Fibroblast of lung (primary cell): ENCODE measurements at places on chromosomes 3 and 15.

- DNase-seq: no peak
Observed at GRCh38 chr3:44886561-44886960, 12.2 kb downstream of the TGM4 start.

DNA sequence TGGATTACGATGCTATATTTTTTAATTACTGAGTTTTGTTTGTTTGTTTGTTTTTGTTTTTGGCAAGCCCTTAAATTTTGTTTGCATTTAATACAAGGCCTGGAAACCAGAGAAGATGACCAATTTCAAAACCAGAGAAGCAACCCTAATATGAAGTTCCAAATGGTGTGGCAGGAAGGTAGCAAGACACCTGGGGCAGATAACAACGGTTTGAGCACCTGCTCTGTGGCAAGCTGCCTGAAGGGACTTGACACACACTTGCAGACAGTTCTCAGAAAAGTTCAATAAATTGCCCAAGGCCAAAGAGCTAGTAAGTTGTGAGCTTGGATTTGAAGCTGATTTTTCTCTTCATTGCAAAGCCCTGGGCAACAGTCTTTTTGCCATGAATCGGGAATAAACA is 151.2 kb upstream of the UBE2E1 start:
- no peak for DNase-seq

GRCh38 chr3:179323197-179324110 is 623 bp downstream of the ZNF639 start:
- DNase-seq: peak; percentile 69

- DNase-seq: no peak
Observed at GRCh38 chr3:115626721-115627120, 3.4 kb downstream of the GAP43 start.

DNA sequence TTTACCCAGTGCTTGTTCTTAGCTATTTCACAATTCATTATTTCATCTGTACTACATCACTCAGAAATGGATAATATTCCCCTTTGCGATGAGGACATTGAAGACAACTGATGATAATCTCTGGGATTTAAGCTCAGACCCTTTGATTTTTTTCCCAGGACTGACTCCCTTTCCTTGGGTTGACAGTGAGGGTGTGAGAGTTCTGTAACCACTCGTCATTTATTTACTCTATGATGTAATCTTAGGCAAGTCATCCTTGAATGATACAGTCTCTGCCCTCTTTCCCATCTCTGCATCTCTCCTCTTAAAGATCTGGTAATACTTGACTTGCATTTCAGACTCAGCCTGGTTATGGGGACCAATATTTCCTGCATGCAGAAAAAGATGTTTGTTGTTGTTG is 1041.7 kb downstream of the AGBL1 start:
- peak; percentile 24 for DNase-seq

DNA sequence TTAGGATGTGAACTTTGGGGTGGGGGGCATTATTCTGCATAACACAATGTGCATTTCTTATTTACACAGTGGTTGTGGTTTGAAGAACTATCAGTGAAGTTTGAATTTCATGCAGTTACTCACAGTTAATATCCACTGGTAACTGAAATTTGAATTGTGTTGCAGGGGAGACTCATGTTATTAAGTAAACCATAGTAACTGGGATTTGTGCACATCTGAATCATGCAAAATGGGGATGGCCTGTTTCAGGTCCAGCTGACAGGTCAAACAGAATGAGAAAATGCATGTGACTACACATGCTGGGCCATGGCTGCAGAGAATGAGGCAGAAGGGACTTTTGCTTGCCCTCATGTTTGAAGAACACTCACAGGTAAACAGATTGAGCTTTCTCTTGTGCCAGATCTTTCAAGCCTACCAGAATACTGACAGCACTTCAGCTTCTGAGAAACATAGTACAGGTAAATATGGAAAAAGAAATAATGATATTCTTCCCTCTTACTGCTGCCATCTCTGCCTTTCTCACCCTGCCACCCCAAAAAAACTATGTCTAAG is 115.0 kb downstream of the POLQ start:
- DNase-seq: no peak

- no peak for DNase-seq
Observed at GRCh38 chr15:94186770-94187331, 44.5 kb upstream of the MCTP2 start.

DNA sequence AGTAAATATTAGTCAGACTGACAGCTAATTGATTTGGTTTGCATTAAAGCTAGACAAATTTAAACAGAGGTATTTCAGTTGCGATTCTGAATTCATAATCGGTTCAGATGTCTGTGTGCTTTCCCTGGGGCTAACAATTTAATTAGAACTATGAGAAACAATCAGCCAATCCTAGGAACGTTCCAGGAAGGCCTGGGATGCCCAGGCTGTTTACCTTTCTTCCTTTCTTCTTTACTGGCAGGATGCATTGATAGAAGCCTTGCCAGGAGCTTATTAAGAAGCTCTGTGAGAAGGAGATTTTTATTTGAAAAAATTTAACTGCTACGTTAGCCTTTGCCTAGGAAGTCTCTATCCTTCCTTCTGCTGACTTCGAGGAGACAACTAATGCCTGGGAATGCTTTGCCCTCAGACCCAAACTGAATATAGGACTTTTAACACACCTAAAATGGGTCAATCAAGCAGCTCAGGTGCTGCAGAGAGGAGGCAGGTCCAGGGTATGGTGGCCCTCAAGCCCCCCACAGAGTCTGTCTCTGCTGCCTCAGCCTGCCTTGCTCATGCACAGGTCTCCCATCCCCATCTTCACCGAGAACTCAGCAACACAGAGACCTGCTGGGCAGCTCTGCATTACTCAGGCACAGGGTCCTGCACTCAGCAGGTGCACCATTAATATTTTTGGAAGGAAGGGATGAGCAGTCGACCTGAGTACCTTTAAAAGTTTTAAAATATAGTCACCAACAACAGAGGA is 48.5 kb downstream of the PCSK6 start:
- no peak for DNase-seq

DNA sequence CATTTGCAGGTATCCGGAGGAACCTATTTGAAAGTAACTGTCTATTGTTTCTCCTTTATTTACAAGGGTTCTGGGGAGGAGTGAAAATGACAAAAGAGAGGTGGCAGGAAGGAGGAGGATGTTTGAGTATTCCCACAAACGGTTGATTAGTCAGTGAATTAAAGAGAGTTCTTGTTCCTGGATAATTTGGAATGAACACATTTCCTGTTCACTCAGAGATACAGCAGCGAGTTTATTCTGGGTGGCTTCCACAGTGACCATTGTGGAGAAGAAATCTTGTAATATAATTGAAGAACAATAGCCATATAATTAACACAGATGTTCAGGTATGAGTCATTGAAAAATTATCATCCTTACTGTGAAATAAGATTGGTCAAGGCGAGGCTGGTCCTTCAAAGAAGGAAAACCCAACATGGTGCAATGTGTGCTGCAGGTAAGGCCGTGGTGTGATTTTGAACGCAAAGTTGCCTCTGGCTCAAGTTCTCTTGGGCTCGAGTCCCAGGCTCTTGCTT is 77.3 kb downstream of the NFKBIZ start:
- no peak for DNase-seq

DNA sequence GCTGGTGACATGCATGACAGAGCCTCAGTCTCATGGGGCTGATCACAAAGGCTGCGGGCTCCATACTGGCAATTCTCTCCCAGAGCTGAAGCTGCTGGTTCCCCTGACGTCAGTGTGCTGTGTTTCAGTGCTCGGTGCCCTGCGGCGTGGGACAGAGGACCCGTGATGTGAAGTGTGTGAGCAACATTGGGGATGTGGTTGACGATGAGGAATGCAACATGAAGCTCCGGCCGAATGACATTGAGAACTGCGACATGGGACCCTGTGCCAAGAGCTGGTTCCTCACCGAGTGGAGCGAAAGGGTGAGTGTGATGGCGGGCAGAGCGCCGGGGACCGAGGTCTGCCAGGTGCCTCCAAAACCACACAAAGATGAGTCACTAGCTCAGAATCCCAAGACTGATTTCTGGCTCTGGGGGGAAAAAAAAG is 62.0 kb upstream of the NR2E3 start:
- DNase-seq: peak; percentile 54

DNA sequence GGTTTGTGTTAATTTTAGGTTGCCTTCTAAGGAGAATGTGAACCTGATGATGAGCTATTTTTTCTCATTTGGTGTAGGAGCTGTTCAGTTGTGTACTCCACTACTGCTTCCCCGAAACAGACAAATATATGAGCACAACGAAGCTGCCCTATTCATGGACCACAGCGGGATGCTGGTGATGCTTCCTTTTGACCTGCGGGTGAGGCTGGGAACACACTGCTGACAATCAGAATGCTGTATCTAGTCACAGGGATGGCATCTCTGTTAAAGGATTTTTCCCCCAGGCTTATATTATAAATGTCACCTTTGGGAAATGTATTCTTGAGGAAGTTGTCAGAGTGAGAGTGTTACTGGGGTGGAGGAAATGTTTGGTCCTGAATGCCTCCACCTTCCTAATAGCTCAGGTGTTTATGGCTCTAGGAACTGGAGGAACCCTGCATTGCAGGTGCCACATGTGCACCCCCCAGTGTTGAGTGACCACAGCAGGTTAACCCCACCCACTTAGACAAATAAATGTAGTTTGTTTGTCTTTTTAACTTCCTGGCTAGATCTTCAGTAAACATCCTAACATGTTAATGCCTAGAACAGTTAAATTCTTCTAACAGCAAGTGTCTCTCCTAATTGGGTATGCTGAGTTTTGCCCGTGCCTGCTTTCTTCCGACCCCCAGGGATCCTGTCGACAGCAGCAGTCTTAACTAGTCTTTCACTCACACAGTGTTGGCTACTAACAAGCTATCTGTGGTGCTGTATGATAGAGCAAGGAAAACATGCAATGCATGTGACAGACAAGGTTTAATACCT is 35.7 kb downstream of the SRP14 start:
- DNase-seq: no peak

GRCh38 chr3:126679318-126679751 is 24.4 kb upstream of the TXNRD3 start:
- DNase-seq: peak; percentile 70

DNA sequence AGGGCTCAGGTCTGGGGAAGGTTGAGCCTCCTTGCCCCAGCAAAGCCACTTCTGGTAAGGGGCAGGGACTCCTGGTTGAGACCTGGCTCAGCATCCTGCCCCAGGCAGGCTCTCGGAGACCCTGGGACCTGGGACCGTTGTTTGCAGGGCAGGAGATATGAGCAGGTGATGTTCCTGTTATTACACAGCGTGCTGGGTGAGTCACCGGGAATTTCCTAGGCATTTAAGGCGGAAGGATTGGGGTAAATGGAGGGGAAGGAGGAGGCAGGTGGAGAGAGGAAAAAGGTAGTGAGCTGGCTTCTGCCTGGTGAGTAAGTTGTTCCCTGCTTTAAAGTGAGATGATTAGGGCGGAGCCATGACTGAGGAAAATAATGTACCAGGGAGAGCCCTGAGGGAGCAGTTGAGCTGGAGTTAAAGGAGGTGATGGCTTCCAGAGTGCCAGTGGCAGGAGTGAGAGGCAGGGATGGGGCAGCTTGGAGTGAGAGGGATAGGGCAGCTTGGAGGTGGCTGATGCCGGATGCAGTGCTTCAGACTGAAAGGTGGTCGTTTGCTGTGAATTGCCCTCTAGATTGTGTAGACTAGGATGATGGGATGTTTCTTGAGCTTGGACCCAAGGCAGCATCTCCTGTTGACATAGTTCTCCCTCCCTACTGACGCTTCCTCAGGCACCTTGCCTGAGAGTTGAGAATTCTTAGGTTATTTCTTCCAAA is 79.4 kb downstream of the AAGAB start:
- no peak for DNase-seq

DNA sequence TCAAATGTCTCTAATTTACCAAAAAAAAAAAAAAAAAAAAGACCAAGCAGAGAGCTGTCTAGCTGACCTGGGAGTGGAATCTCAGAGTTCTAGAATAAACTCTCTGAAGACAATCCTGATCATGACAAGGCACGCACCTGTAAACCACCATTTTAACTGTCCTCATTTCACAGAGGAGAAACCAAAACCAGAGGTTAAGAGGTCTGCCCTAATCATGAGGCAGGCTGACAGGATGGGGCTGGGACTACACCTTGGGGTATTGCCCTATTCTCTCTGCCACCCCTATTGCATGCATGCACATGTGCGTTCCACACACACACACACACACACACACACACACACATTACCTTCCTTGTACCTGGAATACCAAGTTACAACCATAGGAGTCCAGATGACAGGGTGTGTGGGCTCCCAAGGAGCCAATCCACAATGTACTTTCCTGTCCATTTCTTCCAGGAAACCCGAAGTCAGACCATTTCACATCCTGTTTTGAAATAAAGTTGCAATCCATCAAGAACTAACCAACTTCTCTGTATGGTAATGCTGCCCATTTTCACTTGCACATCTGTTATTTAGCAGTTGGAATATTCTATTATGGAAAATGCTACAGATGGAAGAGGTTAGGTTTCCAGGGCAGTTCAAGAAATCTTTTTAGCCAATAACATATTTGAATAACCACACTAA is 34.6 kb downstream of the HSPBAP1 start:
- peak; percentile 39 for DNase-seq

DNA sequence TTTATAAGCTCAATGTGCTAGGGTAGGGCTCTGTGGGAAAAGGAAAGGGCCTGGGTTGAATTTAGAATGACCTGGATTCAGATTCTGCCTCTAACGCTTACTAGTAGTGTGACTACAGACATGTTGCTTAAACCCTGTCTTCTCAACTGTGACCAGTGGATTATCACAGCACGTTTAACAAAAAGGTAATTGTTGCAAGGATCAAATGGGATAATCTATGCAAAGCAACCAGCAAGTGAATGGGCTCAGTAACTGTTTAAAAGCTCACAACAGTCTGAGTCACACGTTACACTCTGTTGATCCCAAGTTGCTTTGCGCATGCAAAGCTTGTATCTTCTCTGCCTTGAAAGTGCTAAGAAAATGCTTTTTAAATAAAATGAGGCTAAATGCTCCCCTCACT is 236.5 kb downstream of the IL20RB start:
- no peak for DNase-seq

DNA sequence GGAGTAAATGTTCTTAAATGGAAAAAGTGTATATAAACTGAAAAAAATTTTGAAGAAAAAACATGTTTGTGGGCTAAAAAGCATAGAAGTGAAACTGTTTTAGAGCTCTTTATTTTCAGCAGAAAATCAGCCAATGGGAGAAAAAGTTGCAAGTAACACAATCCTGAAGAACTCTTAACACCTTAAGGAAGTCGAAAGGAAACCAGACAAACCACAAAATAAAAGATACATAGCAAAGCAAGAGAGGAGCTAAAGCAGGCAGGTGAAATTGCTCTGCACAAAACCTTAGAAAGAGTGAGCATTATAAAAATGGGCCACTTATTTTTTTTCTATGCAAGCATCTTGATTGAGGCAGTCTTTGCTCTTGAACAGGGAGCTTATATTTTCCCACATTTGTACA is 300.5 kb downstream of the RAP2B start:
- DNase-seq: no peak
